ENCODE measurements at places on chromosomes 5 and 9. TPM values are rescaled to one million over a fixed set of nuclear protein-coding genes. Genes with fewer than 3 reads are reported as not detected.

LIX1 gene
- not detected for total RNA-seq

IL5 gene
- total RNA-seq: not detected

ABCA2 gene
- 25.5 TPM for total RNA-seq

DAB2 gene
- total RNA-seq: 12.0 TPM

TLE1 gene
- total RNA-seq: 80.2 TPM

NPR2 gene
- 7.5 TPM for total RNA-seq

HACD4 gene
- 1.1 TPM for total RNA-seq

LVRN gene
- not detected for total RNA-seq

PTGS1 gene
- total RNA-seq: 1.6 TPM

C9orf153 gene
- 0.14 TPM for total RNA-seq

PRR7 gene
- 32.5 TPM for total RNA-seq

RMRP gene
- 17.6 TPM for total RNA-seq

SLC35A4 gene
- 58.2 TPM for total RNA-seq

SEMA6A gene
- not detected for total RNA-seq

CCDC152 gene
- total RNA-seq: not detected

PCDHB5 gene
- 1.4 TPM for total RNA-seq

OR13D1 gene
- total RNA-seq: not detected

SMIM33 gene
- not detected for total RNA-seq

HK3 gene
- total RNA-seq: not detected

SPINK1 gene
- 0.73 TPM for total RNA-seq

SLC6A7 gene
- not detected for total RNA-seq

FNIP1 gene
- total RNA-seq: 10.8 TPM

KCNV2 gene
- total RNA-seq: not detected

EGFL7 gene
- 51.0 TPM for total RNA-seq

JAKMIP2 gene
- total RNA-seq: not detected

PROP1 gene
- not detected for total RNA-seq

LEAP2 gene
- total RNA-seq: 1.0 TPM

IL3 gene
- total RNA-seq: not detected

GABRB2 gene
- not detected for total RNA-seq

ITGA2 gene
- total RNA-seq: 16.6 TPM

TSPAN17 gene
- total RNA-seq: 65.8 TPM
